ENCODE measurements at places on chromosomes 1 and 21.

DNA sequence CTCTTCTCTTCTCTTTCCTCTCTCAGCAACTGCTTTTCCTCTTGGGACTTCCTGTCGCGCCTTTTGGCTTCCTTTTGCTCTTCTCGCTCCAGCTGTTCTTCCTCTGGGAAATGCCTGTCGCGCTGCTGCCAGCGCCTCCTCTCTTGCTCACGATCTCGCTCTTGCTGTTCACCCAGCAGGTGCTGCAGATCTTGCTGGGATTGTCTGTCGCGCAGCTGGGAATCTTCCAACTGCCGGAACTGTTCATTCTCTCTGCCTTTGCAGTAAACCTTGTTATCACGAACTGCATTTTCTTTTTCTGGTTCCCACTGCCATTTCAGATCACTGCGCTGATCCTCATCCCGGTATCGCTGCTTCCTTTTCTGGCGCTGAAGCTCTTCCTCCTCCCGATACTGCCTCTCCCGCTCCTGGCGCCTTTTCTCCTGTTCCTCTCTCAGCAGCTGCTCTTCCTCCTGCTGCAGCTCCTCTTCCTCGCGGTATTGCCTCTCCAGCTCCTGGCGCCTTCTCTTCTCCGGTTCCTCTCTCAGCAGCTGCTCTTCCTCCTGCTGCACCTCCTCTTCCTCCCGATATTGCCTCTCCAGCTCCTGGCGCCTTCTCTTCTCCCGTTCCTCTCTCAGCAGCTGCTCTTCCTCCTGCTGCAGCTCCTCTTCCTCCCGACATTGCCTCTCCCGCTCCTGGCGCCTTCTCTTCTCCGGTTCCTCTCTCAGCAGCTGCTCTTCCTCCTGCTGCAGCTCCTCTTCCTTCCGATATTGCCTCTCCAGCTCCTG is 5.8 kb downstream of the TCHH start:
- DNase-seq = no peak

GRCh38 chr21:44875316-44875700 is 1.8 kb upstream of the PTTG1IP start:
- no peak for DNase-seq

DNA sequence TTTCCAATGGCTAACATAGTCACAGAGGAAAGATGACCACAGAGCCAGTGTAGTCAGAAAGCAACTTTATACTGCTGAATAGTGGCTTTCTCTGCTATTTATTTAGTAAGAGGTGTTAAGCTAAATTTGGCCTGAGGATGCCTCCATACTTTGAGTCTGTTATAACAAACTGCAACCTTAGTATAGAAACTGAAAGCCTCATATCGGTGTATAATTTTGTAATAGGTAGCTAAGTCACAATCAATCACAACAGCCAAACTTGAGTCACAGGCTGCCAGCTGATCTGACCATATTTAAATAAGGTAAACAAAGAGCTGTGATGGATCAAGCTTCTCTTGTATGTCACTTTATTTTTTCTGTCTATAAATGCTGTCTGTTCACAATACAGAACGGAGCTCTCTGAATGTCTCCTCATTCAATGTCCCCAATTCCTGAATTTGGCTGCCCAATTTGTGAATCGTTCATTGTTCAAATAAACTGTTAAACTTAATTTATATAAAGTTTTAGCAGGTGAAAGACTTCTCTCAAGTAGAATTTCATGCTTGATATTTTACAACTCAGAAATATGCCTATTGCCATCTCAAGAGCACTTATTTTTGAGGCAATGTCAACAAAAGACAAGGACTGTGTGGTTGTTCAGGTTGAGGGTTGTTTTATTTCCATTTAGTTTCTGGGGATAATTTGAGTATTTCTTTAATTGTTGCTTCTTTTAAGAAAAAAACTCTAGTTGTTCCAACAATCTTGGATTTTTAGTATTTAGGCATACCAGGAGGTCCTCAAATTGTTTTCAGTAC is 339.7 kb upstream of the B3GALT2 start:
- no peak for DNase-seq

- DNase-seq = peak; percentile 96
These were observed 1.1 kb upstream of the PEAR1 start for GRCh38 chr1:156892190-156893047.

- no peak for DNase-seq
These were observed 125.1 kb upstream of the COL6A1 start for GRCh38 chr21:45856442-45856841.

- DNase-seq = peak; percentile 62
These were observed 794 bp downstream of the NID1 start for GRCh38 chr1:236063919-236064673.

DNA sequence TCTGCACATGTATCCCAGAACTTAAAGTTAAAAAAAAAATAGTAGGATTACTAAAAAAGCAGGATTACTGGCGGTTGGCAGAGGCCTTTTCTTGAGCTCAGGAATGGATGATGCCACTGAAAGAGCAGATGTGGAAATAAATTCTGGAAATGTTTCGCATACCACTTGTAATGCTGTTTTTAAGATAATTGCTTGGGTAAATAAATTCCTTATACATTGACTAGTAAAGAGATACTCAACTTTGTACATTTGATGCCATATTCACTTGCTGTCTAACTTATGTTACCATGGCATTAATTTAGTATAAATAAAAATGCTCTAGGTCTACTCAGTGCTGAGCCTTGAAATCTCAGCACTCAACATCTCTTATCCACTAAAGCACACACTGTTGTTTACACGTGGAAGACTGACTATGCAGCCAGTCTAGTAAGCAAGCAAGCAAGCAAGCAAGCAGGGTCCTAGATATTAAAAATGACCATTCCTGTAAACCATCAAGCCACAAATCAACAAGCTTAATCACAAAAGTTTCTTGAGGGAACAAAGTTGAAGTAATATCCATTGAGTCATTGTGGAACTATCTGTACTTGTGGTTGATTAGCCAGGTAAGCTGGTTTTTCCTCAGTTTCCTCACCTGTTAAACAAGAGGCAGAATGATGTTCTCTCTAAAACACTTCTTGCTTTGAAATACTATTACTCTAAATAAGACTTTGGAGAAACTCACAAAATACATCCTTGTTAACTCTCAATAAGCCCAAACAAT is 1.7 kb upstream of the RASAL2 start:
- no peak for DNase-seq

GRCh38 chr1:247445526-247446356 is 12.2 kb downstream of the OR2B11 start:
- DNase-seq = no peak

DNA sequence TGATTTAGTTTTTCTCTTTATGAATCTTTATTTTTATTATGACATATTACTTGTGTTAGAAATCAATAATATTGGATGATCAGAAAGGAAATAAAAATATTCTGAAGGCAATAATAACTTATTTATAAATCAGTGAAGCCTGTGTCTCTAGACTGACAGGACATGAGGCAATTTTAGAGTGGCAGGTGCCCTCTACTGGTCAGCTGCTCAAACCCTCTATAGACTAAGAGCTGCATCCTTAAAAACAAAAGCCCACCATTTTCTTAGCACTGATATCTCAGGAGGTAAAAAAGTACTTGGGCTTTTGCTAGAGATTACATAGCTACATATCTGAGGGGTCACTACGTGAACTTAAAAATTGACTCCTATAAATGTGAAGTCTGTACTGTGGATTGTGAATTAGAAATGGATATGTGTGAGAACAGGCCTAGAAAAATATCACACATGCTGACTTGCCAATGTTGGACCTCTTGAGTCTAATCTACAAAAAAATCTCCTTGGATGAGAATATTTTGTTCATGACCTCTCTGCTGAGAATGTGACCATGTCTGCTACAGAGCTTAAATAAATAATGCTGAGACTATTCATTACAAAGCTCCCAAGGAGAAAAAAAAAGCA is 597.9 kb upstream of the ADAMTS5 start:
- DNase-seq = peak; percentile 30

DNA sequence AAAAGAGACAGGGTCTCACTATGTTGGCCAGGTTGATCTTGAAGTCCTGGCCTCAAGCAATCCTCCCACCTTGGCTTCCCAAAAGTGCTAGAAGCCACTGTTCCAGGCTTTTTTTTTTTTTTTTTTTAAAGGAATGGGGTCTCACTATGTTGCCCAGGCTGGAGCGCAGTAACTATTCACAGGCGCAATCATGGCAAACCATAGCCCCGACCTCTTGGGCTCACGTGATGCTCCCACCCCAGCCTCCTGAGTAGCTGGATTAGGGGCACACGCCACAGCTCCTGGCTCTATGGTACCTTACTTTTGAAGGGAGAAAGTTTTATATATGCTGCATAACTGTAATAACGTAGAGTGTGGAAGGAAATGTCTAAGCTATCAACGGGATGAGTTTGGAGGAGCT is 5.7 kb upstream of the ATP13A2 start:
- no peak for DNase-seq

DNA sequence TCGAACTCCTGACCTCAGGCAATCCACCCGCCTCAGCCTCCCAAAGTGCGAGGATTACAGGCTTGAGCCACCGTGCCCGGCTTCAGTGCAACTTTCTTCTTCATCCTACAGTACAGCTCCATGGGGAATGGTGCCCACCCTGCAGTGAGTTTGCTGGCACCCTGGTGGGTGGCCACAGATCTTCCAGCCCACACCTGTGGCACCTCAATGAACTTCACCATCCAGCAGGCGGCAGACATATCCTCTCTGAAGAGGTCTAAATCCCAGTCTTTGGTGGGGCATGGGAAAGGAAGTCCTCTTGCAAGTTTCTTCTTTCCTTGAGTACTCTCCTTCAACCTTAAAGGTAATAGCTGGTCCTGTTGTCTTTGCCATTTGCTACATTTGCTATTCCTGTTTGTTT is 18.1 kb upstream of the ZBTB8A start:
- DNase-seq = peak; percentile 41

- DNase-seq = no peak
These were observed 13.6 kb upstream of the TRIM17 start for GRCh38 chr1:228430243-228430642.

Measured in HEK293T (cell line).